Urinary bladder (tissue), 4 donors: ENCODE measurements at places on chromosomes 2 and 18. TPM values are rescaled to one million over a fixed set of nuclear protein-coding genes. Genes with fewer than 3 reads are reported as not detected.

The RAPH1 gene
- total RNA-seq, result 47.7 TPM

The LIMS4 gene
- total RNA-seq, result not detected

The NEB gene
- total RNA-seq, result 79.5 TPM

The CASP8 gene
- 29.9 TPM for total RNA-seq

The AKAIN1 gene
- total RNA-seq, result not detected

The PTCD3 gene
- total RNA-seq, result 159 TPM

The CBLN2 gene
- total RNA-seq, result 5.2 TPM

The CXCR4 gene
- 20.8 TPM for total RNA-seq

The ACAA2 gene
- 45.4 TPM for total RNA-seq

The CREG2 gene
- total RNA-seq, result 0.63 TPM

The NYAP2 gene
- 0.79 TPM for total RNA-seq

The SCYGR4 gene
- not detected for total RNA-seq

The SEPTIN10 gene
- total RNA-seq, result 140 TPM

The CTDP1 gene
- total RNA-seq, result 10.1 TPM

The DPP4 gene
- 44.1 TPM for total RNA-seq

The NTSR2 gene
- total RNA-seq, result not detected

The RUFY4 gene
- total RNA-seq, result not detected
